ENCODE measurements at places on chromosomes 6 and 20.

- no peak for DNase-seq
Observed at GRCh38 chr20:46832555-46832954, 62.1 kb upstream of the EYA2 start.

DNA sequence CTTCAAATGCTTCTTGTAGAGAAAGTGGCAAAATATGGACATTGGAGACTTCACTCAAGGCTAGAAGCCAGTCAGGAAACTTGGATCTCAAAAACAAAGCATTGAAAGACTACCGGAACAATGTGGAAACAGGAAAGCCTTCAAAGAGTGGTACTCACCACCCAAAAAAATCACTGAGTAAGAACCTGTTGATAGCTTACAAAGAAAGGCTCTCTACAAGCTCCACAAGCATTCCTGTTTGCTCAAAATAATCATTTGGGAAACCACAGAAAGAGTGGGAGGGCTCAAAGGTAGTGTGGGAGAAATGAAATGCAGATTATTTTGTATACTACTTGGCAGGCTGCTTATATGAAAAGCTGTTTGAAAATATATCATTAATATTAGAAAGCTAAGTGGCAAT, 9.5 kb upstream of the DST start:
- DNase-seq: no peak

DNA sequence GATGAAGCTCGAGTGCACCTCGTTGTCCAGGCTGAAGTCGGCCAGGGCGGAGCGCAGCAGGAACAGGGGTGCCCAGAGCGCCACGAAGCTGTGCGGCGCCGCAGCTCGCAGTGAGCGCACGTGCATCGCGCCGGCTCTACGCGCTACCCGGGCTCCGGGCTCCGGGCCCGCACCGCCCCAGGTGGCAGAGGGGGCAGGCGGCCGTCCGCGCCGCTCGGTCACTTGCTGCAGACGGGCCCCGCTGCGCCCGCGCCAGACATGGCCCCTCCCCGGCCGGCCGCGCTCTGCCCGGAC, 497 bp downstream of the BMP7 start:
- no peak for DNase-seq

DNA sequence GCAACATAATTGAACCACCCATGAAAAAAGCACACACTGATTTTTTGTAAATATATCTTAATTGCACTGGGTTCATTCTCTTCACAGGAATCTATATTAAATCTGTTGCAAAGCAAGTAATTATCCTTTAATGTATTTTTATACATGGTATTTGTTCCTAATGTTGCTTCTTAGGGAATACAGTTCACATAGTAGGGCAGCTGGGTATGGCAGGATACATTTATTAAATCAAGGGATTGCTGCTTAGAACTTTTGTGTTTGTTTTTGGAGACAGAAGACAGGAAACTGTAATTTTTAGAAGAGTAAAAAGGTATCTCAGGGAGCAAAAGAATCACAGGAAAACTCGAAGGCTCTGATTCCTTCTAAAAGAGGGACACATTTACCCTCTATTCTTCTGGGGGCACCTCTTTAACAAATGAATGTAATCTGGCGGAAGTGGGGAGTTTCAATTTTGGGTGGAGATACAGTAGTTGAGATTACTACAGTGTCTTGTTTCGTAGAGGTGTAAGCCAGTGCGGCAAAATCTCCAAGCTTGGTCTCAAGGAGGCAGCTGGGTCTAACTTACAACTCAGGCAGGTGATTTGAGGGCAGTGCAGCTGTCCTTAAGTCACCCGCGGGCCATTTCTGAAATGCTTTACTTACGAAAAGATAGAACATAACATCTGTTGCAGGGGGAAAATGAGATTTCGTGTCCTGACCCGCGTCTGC, 812 bp upstream of the SMIM13 start:
- DNase-seq: no peak

- DNase-seq: no peak
Observed at GRCh38 chr6:50925548-50925947, 106.9 kb downstream of the TFAP2B start.

DNA sequence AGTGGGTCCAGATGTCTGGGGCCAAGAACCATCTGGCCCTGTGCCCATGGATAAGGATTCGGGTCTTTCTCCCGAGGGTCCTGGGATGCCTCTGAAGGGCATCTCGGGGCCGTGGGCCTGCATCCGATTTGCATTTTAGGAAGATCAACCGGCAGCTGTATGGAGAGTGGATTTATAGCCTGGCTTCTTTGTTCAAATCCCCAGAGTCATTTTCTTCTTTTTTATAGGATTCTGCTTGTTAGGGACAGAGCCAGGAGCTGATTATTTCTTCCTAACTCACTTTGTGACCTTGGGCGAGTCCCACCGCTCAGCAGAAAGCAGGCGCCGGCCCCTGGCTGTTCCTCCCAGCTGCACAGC, 52.9 kb upstream of the APCDD1L start:
- no peak for DNase-seq

DNA sequence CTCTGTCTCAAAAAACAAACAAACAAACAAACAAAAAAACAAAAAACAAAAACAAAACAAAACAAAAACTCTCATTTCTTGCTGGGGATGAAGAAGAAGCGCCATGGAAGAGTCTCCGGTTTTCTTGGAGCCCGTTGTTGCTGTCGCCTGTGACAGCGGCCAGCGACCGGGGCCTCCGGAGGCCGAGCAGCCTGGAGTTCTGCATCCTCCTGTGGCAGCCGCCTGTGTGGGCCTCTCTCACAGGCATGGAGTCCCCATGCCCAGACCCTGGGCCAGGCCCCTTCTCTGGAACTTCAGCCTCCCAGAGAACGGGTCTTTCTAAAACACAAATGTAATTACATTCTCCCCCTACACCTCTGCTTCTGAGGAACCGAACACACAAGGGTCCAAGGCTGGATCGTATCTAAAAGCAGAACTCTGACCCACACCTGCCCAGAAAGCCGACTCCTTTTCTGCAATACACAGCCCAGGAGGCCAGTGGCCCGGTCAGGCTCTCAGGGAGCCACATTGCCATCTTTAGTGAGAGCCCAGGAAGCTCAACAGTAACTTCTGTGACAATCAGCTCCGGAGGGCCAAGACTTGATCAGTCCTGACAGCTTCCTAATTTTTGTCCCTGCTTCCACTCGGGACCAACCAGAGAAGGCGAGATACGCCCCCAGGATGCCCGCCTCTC, 18.5 kb downstream of the DACT2 start:
- no peak for DNase-seq

- no peak for DNase-seq
Observed at GRCh38 chr20:20786428-20786827, 74.0 kb upstream of the RALGAPA2 start.

DNA sequence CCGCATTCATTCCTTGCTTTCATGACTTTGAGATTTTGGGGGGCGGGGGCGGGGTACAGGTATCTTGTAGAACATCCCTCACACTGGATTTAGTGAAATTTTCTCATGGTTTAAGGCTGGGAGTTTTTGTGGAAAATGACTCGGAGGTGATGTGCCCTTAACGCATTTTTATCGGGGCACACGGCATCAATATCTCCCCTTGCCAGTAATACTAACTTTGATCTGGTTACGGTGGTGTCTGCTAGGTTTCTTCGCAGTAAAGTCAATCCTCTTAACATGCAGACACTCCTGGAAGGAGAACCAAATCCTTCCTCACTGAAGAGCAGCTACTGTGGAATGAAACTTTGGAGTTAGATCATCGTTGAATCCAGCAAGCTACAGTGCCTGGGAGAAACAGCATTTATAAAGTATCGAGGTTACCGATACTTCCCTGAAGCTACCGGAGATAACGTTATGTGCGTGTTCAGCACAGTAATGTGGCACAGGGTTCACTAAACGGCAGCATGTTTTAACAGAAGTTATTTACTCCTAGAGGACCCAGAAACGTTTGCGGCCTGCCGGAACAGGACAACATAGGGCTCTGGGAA, 1.2 kb upstream of the DYNLRB1 start:
- DNase-seq: no peak

DNA sequence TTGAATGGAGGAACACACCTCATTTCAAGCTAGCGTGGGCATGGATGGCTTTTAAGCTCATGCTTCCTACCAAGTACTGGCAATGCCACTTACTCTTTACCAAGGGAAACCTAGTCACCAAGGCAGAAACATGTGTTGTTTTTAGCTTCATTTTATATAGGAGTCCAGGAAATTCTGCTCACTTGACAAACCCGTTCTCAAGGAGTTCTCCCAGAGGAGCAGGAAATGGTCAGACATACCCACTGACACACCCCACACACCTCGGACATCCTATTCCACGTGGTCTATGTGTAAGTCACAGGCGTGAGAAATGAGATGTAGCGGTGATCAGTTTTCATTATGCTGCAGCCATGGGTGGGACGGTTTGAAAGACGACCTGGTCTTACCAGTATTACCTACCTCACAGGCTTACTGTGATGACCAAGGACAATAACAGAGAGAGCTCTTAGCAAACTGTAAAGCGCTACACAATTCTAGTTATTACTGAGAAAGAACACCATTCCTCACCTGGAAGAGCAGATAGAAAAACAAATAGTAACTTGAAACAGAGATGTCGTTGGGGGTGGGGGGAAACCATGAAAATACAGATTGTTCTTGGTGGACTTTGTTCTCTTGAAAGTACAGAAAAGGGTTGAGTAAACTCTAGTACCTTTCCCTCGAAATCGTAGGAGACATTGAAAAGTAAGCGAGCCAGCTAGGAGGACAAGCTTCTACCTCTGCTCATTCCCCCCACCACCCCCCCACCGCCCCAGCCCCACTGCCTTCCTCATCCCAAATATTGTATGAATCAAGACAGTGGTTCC, 1.7 kb downstream of the CNKSR3 start:
- DNase-seq: no peak
